ENCODE measurements at places on chromosomes 4 and X.

DNA sequence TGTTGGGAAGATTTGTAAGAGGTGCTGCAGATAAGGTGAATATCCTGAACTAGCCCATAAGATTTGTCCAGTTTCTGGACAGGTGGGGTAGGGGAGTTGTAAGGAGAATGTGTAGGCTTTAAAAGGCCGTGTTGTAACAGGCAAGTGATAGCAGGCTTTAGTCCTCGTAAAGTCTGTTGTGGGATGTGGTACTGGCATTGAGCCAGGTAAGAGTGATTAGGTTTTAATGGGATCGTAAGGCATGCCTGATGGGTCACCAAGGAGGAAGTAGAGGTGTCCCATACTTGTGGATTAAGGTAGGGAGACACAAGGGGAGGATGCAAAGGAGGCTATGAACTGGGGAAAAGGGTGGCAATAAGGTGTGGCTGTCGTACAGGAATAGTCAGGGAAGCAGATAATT, 256.9 kb upstream of the DKK2 start:
- no peak for DNase-seq

DNA sequence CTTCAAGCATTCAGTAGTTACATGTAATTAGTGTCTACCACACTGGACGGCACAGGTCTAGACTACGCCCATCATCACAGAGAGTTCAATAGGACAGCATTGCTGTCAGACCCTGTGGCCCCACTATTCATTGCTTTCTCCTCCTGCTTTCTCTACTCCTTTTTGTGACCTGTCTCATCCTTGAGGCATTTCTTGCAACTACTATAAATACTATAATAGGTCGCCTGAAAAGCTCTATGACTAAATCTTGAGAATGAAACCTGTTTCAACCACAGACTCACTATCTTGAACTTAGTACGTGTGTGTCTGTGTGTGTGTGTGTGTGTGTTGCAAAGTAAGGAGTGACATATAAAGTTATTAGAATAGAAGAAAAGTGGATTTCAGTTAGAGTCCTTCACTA, 252.9 kb upstream of the KLF3 start:
- peak; percentile 10 for DNase-seq

DNA sequence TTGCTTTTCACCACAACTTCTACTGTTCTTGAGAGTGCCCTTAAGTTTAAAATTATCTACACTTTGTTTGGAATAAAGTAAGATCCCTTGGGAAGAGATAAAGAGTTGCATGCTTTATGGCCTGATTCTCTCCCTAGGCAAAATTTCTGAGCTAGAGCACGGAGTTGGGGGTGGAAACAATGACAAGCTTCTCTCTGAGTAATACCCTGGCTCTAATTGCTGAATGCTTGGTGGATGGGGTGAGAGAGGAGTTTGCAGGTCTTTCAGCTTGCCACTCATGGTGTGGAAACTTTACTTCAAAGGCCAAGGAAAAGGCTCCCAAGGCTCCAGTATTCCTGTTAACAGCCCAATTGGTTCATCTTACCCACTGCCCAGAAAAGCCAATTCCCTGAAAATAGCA, 26.1 kb upstream of the PRDM8 start:
- DNase-seq = peak; percentile 23

DNA sequence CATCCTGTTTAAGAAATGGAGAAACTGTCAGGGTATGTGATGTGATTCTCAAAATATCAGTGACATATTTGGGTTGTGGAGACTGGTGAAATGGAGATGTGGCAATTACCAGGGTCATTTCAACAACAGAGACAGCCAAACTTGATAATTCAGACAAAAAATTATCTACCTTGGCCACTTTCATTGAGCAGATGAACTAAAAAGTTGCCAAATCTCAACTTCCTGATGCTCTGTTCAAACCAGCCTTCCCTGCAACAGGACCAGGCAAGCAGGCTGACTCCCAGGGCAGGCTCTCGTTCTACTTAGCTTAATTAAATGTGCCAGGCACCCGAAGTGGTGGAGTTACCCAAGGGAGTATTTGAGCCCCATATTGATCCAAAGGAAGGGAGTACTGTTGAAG, 199.6 kb downstream of the AFF2 start:
- DNase-seq = no peak

DNA sequence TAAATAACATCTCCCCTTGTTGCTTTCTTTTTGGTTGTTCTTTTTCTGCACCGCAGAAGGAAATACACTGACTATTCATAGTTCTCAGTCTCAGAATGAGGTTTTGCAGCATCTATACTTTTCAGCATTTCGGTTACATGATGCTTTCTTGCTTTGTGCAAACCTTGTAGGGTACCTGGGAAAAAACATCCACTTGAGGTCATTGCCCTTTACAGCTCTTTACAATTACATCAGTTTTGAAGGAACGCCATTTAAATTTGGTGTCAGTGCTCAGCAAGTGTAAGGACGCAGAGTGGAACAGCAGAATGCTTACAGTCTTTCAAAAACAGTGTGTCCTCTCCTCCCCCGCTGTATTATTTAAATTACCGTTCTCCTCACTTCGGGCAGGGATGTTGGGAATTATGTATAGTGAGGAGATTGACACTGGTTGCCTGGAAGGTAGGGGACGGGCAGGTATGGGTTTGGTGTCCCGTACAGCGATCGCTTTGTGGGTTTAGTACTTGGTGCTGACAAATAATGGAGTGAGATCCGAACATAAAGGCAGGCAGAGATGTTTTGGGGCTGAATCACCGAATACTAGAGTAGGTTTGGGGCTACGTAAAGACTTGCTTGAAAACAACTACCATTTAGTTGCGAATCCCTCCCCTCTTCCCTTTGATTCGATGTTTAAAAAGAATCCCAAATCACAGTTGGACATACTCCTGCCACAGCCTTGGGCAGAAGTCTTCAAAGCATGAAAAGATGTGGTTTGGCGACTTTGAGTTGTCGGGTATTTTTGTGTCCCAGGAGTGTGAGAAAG, 2.0 kb upstream of the NKX3-2 start:
- no peak for DNase-seq
